ENCODE measurements at places on chromosomes 13 and 19.

GRCh38 chr13:87052731-87053130 is 618.4 kb upstream of the SLITRK5 start:
- DNase-seq, result no peak

DNA sequence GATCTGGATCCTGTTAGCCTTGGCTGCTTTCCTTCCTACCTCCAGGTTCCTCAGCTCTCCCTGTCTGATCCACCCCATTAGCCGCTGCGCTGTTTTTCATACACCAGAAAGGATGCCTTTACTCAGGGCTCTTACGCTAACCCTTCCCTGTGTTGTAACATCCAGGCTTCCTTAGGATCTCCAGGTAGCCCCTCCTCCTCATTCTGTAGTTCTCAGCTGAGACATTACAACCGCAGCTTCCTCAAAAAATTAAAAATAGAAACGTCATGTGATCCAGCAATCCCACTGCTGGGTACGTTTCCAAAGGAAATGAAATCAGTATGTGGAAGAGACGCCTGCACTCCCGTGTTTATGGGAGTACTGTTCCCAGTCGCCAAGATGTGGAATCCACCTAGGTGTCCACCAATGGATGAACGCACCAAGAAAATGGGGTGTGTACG is 18.4 kb upstream of the MYADM start:
- no peak for DNase-seq

DNA sequence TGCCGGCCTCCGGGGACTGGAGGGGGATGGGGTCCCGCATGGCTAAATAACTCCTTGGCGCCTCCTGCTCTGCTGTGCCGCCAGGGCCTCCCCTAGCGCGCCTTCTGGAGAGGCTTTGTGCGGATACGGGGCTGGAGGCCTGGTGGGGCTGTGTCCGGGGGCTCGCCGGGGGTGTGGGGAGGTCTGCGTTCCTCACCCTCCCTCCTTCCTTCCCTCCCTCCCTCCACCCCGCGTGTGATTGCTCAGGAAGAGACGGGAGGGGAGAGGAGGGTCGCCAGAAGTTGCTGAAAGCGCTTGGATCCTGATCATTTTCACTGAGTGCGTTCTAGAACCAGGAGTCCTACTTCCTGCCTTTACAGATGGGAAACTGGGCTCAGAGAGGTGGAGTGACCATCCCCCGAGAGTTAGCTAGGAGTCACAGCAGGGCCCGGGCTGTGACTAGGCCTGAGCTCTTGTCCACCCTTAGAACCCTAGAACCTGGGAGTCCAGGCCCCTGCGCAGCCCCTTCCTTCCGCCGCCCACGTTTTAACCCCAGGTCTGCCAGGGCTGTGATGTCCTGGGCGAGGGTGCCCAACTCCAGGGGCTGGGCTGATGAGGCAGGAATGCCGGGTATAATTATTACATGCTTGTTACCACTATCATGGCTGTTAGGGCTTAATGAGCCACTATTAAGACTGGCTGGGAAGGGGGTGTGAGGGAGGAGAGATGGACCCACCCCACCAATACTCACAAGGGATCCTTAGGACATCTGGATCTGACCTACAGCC is 782 bp upstream of the JUND start:
- no peak for DNase-seq

DNA sequence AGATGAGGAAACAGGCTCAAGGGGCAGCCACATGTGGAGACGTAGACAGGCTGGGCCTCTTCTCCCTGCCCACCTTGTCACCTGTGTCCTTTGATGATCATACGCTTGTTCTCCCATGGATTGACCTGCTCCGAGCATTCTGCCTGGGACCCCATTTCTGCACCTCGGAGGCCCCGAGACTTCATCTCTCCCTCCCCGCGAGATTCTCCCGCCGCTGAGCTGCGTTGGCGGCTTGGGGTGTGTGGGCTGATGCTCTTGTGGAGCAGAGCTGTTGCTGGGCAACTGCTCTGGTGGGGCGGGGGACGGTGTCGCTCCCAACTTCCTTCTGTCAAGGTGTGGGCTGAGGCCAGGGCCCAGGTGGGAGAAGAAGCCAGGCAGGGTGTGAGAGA is 22.1 kb downstream of the MAST3 start:
- DNase-seq, result no peak

- no peak for DNase-seq
Measured at GRCh38 chr13:28585561-28585960, 73.4 kb upstream of the POMP start.

DNA sequence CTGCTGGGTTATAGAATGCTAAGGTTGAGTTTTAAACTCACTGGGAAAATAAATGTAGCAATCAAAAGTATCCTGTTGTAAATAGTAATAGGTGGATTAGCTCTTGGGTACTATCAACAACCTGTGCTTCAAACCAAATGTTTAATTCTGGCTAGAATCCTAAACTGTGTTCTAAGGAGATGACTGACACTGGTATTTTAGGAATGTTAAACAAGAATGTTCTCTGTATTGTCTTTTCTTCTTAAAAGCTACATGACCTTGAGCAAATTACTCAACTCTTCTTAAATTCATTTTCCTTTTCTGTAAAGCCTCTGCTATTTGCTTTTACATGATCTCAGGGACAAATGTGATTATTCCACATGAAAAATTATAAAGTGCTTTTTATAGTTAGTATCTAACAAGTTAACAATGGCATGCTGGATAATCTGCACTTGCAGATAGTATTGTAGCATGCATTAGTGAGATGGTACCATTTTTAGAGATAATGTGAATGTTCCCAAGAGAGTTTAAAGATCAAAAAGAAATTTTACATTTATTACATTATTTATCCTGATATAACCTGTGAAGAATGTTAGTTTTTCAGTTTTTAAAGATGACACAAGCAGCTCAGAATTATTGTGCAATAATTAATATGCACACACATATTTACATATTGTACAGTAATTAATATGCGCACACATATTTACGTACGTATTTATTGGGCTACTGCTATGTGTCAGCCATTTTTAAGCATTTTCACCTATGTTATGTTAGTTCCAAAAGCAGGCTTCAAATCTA is 13.6 kb upstream of the EPSTI1 start:
- DNase-seq, result no peak

GRCh38 chr19:12994701-12995595 is at the start of gene NFIX:
Gene NFIX, plus strand, starts transcription at chr19:12995475. Its CDS starts 363 bp downstream, at chr19:12995838.
- DNase-seq, result no peak

- no peak for DNase-seq
Measured at GRCh38 chr13:30796132-30796572, 60.8 kb downstream of the ALOX5AP start.

DNA sequence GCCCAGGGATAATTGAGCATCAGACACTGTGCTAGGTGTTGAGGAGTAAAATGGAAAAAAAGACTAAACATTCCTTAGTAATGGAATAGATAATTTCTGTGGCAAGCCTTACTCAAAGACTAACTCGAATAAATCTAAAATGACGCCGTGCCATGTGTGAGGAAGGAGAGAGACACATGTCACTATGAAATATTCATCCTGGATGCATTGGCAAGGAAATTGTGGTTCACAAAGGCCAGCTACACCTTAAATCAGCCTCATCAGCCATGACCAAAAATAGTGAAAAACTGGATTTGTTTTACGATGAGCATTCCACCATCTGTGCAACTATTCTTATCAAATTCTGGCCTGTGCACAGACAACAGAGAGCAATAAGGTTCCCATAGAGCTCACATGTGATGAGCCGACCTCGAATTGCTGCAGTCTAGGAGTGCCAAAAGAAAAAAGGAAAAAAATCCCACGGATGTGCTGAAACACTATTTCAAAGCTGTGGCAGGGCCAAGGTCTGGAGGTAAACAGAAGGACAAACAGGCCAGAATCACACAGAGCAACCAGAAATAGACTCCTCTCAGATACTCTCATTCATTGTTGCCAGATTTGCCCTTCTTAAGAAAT is 505.7 kb downstream of the EFNB2 start:
- no peak for DNase-seq

- no peak for DNase-seq
Measured at GRCh38 chr13:46536341-46536740, 16.6 kb upstream of the LRCH1 start.

DNA sequence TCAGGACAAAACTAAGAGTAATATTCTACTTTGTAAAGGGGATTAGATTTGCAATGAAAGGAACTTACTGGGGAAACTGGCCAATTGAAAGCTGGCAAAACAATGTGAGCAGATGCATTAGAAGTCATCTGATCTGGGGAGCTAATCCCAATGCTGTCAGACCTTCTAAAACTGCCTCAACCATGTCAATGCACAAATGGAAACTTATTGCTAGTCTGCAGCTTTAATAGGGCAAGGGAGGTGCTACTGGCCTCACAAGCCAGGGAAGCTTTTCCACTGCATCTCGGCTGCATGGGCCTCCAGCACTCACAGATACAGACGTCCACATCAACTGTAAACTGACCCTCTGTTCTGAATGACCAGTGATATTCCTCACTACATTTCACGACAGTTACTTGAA is 154.2 kb downstream of the LHFPL6 start:
- no peak for DNase-seq

GRCh38 chr19:5434970-5435641 is 20.1 kb upstream of the ZNRF4 start:
- DNase-seq, result no peak

- peak; percentile 15 for DNase-seq
Measured at GRCh38 chr13:109778102-109778542, 8.3 kb downstream of the IRS2 start.

DNA sequence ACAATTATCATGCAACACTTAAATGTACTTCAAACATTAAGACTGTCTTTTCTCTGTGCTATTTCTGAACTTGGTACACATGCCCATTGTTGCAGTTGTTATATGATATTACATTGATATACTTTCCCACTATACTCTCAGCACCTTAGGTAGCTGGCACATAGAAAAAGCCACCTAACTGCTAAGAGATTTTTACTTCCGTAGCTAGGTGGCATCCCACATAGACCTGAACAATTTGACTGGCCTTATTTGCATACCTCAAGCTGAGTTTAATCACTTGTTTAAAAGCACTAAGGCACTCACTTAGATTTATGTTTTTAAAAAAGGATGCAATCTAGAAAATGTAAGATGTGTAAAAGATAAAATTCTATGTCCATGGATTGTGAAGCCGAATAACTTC is 194.2 kb downstream of the POU4F1 start:
- no peak for DNase-seq

- no peak for DNase-seq
Measured at GRCh38 chr13:104553186-104553585, 1487.0 kb upstream of the SLC10A2 start.

GRCh38 chr13:48251611-48252081 is 18.6 kb downstream of the ITM2B start:
- DNase-seq, result no peak

DNA sequence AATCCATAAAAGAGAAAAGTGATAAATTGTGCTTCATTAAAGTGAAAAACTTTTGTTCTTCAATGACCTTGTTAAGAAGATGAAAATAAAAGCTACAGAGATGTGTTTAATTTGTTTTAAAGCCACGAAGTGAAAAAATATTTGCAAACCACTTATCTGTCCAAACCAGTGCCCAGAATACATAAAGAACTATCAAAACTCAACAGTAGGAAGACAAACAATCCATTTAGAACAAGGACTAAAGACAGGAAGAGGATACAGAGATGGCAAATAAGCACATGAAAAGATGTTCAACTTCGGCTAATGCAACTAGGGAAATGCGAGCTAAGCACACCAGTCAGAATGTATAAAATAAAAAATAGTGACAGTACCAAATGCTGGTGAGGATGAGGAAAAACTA is 15.0 kb downstream of the GJB6 start:
- DNase-seq, result no peak

- DNase-seq, result no peak
Measured at GRCh38 chr19:7603919-7604318, 8.3 kb downstream of the CAMSAP3 start.

- no peak for DNase-seq
Measured at GRCh38 chr13:104086759-104087158, 1020.5 kb upstream of the SLC10A2 start.

DNA sequence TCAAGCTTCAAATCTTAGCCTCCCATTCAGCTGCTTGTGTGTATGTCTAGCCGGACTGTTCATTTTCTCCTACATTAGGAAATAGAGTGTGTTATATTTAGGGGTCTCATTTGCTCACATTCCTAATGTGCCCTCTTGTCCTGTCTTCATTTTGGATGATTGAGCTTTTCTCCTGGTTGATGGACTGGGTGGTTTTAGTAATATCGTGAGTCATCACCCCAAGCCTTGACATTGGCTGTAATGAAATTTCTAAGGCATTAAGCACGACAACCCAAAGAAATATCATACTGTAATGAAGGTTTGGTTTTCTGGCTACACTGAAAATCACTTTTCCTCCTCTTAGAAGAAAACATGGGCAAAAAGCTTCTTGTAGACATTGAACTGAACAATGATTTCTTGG is 110.7 kb upstream of the WASF3 start:
- no peak for DNase-seq

DNA sequence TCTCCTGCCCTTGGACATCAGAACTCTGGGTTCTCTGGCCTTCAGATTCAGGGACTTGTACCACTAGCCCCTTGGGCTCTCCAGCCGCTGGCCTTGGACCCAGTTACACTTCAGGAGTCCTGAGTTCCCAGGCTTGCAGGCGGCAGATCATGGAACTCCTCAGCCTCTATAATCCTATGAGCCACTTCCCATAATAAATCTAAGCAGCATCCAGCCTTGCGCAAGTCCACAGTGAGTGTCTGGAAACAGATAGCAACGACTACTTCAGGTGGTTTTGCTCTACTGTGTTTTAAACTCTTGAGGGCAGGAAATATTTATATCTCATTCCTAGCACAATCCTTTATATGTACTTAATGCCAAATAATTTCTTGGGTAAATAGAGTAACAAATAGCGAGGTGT is 92.3 kb downstream of the COL4A1 start:
- DNase-seq, result no peak

DNA sequence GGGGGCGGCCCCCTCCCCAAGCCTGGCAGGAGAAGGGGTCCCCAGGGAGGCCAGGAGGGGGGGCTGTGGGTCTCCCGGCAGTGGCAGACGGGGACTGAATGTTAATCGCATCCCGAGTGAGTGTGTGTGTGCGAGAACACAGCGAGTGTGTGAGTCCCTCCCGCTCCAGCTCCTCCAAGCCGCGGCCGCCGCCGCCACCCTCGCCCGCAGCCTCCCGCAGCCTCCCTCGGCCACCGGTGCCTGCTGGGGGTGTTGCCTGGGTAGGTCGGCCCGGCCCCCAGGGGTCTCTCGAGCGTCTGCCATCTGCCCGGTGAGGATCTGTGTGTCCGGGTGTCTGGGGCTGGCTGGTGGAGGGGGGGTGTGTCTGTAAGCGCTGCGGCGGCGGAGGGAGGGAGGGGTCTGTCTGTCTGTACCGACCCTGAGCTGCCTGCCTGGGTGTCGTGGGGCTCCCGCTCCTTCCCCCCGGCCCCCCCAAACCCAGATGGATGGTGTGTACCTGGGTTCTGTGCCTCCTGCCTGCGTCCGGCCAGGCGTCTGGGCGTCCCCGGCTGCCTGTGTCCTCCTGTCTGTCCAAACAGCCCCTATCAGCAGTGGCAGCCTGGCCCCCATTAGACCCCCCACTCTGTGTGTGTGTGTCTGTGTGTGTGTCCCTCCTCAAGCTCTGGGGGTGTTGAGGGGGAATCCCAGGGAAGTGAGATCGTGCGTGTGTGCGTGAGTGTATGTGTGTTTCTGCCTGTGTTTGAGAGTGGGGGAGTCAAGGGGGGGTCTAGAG is at the start of gene GRIN2D:
GRIN2D (plus strand) TSS at position 110 of the 772 bp plus-strand sequence. CDS start 4,725 bp downstream, outside the sequence.
- DNase-seq, result peak; percentile 42

Data from NCI-H1930 (cell line).